ENCODE measurements at places on chromosomes 5 and 9. TPM values are rescaled to one million over a fixed set of nuclear protein-coding genes. Genes with fewer than 3 reads are reported as not detected.

Gene IRX2
- total RNA-seq: not detected

Gene OR1L8
- total RNA-seq: not detected

Gene TMEFF1
- 0.19 TPM for total RNA-seq

Gene BRINP1
- total RNA-seq: not detected

Gene SLC25A48
- not detected for total RNA-seq

Gene PLK2
- total RNA-seq: 2.4 TPM

Gene SPEF2
- total RNA-seq: 6.7 TPM

Gene SGCD
- 0.02 TPM for total RNA-seq

Gene TSLP
- total RNA-seq: 0.51 TPM

Gene ZFP2
- total RNA-seq: 0.42 TPM

Gene LHX3
- not detected for total RNA-seq

Measured in activated CD8-positive, alpha-beta memory T cell treated with anti-CD3 and anti-CD28 coated beads for 36 hours (primary cell).